Spinal cord (tissue), 10 donors: ENCODE measurements at places on chromosomes 1 and 21. TPM values are rescaled to one million over a fixed set of nuclear protein-coding genes. Genes with fewer than 3 reads are reported as not detected.

Gene OR2L2
- 0.44 TPM for polyA plus RNA-seq

Gene SMG7
- 68.9 TPM for polyA plus RNA-seq

Gene CSF3R
- polyA plus RNA-seq, result 16.6 TPM

Gene MYBPHL
- 0.68 TPM for polyA plus RNA-seq

Gene SPRR2F
- 1.3 TPM for polyA plus RNA-seq

Gene SLAMF8
- not detected for polyA plus RNA-seq

Gene ANKRD65
- 10.6 TPM for polyA plus RNA-seq

Gene CYB5RL
- polyA plus RNA-seq, result 6.0 TPM

Gene CLCA2
- polyA plus RNA-seq, result 0.11 TPM

Gene FCRL1
- 0.08 TPM for polyA plus RNA-seq

Gene DNASE2B
- polyA plus RNA-seq, result 0.68 TPM

Gene RNU1-1
- polyA plus RNA-seq, result not detected

Gene MTARC1
- 27.9 TPM for polyA plus RNA-seq

Gene LRRC53
- polyA plus RNA-seq, result 0.06 TPM
